ENCODE measurements at places on chromosomes 7 and 10.

DNA sequence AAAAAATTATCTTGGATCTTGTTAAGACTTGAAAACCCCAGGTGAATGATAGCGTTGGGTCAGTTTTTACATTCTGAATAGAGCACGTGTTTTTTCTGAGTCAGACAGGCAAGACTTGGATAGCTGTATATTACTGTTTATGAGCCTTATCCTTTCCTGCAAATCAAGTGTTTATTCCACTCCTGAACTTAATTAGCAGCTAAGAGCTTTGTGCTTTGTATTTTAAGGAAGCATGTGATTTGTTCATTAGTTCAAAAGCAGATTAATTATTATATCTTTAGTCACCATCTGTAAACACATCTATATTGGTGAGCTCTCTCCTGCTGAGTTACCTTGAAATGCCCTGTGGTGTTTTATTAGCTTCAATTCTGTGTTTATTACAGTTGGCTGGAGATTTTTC is 98.6 kb upstream of the PRPS1L1 start:
- no peak for DNase-seq

DNA sequence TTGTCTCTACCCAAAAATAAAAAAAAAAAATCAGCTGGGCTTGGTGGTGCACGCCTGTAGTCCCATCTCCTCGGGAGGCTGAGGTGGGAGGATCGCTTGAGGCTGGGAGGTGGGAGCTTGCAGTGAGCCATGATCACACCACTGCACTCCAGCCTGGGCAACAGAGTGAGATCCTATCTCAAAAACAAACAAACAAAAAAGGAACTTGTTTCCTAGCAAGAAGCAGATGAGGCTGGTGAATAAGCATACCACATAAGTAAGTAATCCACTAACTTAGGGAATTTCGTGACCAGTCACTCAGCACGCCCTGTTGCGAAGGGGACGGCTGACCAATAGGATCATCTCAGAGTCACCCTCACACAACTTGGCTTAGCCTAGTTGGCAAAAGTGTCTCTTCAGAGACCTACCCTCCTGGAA is 64.6 kb downstream of the CUX1 start:
- no peak for DNase-seq

- no peak for DNase-seq
These were observed 23.9 kb downstream of the CARD11 start for GRCh38 chr7:3019801-3020200.

- no peak for DNase-seq
These were observed 186.1 kb downstream of the ARL4A start for GRCh38 chr7:12873571-12873970.

- DNase-seq = no peak
These were observed 22.6 kb downstream of the AQP1 start for GRCh38 chr7:30934225-30934624.

DNA sequence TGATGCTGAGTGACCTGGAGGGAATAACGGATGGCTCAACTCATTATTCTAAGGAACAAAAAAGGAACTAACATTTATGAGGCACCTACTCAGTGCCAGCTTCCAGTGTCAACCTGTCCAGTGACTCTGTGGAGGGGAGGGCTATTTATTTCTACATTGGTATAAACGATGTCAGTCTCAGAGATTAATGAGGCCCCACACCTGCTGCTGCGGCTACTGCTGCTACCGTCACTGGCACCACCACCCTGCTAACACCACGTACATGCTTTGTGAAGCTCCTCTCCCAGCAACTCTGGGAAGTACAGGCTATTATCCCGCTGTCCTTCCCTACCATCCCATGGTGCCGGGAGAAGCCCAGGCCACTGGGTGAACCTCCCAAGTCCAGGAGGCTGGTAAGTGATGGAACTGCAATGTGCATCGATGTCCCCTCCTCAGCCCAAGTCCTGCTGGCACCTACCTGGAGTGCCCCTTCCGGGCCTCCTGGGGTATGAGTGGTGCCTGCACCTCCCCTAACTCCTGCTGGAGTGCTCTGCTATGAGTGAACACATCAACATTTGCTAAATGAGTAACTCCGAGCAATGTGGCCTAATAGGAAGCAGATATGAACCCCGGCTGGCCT is 101.5 kb downstream of the ARHGAP22 start:
- no peak for DNase-seq

DNA sequence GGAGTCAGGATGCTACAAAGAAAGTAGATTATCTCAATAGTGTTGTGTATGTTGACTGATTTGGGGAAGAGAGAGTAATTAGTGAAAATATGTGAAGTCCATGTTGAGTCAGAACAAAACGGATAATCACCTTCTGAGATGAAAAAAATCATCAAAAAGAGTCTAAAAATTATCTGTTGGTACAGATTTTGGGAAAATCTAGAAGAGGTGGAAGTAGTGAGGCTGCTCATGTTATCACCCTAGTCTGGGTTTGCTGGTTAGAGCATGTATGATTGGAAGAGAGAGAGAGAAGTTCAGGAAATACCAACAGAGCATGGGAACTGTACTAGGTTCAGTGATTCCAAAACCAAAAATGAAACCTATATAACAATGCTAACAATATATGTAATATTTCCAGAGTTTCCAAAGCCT is 12.3 kb downstream of the RPA3 start:
- no peak for DNase-seq

GRCh38 chr7:19113855-19114550 is 3.4 kb downstream of the TWIST1 start:
- DNase-seq = no peak
